ENCODE measurements at places on chromosomes 16 and 17.

DNA sequence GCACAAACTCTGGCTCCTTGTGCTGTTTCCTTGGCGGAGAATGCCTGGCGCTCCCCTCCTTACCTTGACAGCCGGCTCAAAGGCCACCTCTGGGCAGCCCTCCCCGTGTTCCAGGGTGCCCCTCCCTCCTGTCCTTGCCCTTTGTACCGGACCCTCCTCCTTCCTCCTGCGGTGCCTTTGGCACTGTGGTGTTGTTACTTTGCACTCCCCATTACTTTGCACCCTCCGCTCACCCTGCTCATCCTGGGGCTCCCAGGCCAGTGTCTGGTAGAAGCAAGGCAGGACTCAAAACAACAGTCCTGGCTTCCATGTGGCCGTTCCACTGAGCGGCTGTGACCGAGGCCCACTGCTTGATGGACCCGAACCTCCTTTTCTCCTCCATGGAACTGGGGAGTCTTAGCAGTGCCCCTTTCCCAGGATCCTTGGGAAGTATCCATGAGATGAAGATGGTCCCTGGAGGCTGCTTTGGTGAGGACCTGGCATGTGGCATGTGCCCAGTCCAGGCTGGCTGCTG lies 147.8 kb downstream of the CMIP start:
- DNase-seq: no peak

DNA sequence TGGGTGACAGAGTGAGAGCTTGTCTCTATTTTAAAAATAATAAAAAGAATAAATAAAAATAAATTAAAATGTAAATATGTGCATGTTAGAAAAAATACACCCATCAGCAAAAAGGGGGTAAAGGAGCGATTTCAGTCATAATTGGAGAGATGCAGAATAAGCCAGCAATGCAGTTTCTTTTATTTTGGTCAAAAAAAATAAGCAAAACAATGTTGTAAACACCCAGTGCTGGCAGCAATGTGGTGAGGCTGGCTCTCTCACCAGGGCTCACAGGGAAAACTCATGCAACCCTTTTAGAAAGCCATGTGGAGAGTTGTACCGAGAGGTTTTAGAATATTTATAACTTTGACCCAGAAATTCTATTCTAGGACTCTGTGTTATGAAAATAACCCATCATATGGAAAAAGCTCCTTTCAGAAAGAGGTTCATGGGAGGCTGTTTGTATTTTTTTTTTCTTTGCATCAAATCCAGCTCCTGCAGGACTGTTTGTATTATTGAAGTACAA lies 8.5 kb downstream of the STH start:
- DNase-seq: no peak

- DNase-seq: no peak
Measured at GRCh38 chr17:885971-886571, 93.5 kb downstream of the NXN start.

- no peak for DNase-seq
Measured at GRCh38 chr17:81434072-81434471, 38.8 kb downstream of the BAHCC1 start.

DNA sequence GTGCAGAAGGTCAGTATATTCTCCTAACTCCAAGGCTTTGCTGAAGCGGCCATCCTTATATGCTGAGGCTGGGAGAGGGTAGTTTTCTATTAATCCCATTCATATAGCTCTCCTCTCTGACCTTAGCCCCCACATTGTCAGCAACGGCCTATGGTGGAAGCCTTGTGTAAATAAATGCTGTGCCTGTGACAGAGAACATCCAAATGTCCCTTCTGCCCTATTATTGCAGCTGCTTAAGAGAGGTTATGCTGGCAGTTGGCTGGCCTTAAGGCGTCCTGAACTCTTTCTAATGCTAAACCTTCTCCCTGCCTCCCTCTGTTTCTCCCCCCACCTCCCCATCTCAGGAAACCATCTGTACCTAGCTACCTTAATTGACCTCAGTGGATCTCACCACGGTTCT lies 53.6 kb downstream of the ARHGAP44 start:
- no peak for DNase-seq

GRCh38 chr16:68355447-68356248 lies 44.8 kb downstream of the PRMT7 start:
- DNase-seq: no peak

- no peak for DNase-seq
Measured at GRCh38 chr16:8622315-8622656, 788 bp downstream of the METTL22 start.

- DNase-seq: no peak
Measured at GRCh38 chr17:47232465-47232864, 21.2 kb upstream of the ITGB3 start.

- no peak for DNase-seq
Measured at GRCh38 chr16:57518520-57518919, 17.9 kb downstream of the CCDC102A start.

DNA sequence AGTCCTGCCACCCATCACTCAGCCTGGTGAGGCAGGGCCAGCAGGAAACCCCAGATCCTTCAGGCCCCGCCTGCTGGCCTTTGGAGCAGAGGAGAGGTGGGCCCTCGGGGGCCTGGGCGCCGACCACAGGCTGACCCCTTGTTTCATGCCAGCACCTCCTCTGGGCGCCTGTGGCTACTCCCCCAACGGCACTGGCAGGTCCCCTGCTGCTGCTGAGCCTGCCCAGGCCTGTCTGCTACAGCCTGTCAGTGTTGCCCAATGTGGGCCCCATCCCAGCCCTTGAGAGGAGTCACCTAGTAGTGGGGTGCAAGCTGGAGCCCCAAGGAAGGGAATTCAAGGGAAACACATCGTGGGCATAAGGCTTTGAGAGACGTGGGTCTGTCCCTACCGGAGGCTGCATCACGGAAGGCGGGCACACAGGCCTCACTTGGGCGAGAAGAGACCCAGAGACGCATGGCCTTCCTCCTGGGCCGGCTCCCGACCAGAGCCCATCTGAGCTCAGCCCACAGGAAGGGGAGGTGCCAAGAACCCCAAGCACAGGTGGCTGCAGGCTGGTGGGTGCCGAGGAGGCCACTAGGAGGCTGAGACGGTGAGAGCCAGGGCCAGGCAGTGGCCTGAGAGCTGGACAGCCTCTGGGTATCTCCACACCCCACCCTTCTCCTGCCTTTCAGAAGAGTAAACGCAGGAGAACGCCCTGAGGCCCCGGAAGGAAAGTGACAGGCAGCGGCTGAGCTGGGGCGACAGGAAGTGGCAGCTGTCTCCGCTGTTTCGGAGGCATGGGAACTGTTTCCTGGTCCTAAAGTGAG lies 8.0 kb upstream of the FASN start:
- DNase-seq: no peak

GRCh38 chr16:81447383-81448101 lies 2.9 kb downstream of the CMIP start:
- DNase-seq: no peak

DNA sequence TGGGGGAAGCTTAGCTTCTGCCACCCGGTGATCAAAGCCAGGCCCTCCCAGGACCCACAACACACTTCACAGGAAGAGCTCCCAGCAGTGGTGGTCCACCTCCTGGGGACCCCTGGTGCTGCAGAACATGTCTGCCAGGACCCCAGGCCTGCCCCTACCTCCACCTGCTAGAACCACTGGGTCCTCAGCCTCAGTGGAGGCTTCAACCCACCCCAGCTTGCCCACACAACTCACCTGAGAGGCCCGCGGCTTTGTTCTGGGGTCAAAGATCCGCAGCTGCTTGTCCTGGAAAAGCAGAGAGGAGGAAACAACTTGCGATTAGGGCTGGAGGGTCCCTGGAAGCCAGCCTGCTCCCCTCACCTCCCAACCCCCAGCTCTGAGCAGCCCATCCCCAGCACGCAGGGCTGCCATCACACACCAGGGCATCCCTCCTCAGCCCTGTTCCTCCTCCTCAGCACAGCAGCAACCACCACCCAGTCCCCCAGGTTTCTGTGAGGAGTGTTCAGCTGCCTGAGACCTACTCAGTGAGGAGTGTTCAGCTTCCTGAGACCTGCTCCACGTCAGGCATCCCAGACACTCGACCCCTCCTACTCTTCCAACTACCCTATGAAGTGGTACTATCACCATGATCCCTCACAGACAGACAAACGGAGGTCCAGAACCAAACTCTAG lies 21.2 kb downstream of the CORO7 start:
- DNase-seq: no peak

GRCh38 chr17:73192206-73192893 lies 505 bp upstream of the COG1 start:
- DNase-seq: peak; percentile 41

DNA sequence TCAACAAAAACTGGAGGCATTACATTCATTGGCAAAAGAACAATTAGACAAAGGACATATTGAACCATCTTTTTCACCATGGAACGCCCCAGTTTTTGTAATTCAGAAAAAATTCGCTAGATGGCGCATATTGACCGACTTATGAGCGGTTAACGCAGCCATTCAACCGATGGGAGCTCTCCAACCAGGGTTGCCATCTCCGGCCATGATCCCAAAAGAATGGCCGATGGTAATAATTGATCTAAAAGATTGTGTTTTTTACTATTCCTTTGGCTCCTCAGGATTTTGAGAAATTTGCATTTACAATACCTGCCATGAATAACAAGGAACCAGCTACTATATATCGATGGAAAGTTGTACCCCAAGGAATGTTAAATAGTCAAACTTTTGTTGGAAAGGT lies 21.4 kb downstream of the ALOX15B start:
- peak; percentile 42 for DNase-seq

- DNase-seq: no peak
Measured at GRCh38 chr17:4313221-4314114, 49.7 kb upstream of the ANKFY1 start.

DNA sequence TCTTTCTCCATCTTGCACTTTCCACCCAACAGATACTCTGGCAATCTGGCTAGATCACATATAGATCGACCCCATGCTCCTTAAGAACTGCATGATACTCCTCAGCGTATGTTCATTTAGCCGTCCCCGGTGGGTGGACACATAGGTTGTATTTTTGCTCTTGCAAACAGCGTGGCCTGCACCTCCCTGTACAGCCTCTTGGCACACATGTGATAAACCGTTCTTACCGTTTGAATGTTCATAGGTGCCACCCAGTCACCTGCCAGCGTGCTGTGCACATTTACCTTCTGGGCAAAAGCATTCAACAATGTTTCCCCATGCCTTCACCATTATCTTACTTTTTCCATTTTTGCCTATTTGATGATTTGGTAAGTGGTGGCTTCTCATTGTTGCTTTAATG lies 6.2 kb downstream of the TNP2 start:
- no peak for DNase-seq

GRCh38 chr16:84703681-84704080 lies 3.9 kb downstream of the USP10 start:
- DNase-seq: no peak

DNA sequence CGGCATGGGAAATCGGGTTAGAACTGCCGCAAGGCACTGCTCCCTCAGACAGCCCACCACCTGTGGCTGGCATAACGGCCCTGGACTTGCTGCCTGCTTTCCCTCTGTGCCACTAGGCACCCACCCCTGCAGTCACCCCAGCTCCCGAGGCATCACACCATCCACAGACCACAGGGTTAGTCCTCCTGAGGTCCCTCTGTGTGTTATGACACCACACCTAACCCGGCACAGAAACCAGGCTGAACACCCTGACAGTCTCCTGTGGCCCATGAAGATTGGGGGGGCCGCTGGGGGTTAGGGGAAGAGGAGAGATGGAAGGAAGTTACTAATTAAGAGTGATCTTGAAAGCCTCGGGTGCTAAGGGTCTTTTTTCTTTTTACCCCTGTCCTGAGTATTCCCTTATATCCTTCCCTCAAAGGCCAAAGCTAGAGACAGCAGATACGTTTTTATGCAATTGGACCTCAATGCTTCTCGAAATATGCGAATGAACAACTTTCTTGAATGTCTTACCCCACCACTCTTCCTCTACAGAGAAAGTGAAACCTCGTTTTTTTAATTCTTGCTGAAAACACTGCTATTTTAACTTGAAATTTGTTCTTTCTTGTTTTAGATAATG lies 7.0 kb downstream of the CYTH1 start:
- peak; percentile 35 for DNase-seq

GRCh38 chr16:84313921-84314320 lies 19.2 kb downstream of the WFDC1 start:
- DNase-seq: no peak

DNA sequence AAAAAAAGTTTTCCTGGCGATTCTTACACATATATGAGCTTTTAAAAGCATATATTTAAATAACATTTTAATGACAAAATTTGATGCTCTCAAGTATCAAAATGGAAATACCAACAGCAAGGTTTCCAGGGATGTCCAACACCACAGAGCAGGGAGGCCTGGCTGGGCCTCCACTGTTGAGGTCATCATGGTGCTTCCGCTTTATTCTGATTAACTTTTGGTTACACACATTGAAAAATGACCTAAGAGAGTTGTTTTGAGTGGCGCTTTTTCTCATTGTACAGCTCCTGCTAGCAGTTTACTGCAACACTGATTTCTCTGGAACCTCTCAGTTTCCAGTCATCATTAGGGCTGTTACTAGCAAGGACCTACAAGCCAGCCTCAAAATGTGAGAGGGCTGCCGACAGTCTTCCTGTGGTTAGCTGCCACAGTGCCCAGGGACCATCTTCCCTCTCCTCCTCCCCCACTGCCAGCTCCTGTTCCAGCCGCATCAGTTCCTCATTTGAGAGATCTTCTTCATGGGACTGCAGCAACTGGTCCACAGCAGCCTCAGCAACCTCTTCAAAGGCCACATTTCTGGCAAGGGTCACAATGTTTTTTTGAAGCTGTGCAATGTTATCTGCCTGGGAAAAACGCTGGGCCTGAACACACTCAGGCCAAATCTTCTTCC lies 21.3 kb downstream of the DEF8 start:
- DNase-seq: no peak

DNA sequence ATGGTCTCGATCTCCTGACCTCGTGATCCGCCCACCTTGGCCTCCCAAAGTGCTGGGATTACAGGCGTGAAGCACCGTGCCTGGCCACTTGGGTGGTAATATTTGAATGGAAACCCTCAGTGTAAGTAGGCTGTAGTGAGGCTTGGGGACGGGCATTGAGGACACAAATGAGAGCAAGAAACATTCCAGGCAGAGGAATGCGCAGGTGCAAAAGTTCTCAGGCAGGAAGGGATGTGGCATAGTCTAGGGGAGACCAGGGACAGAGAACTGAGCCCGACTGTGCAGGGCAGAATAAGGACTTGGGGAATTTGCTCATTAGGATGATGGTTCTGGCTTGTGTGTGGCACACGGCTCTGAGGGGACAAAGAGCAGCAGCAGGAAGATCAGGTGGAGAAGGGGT lies 54.8 kb downstream of the GRB2 start:
- no peak for DNase-seq

- DNase-seq: no peak
Measured at GRCh38 chr16:64880994-64881393, 240.9 kb downstream of the CDH11 start.

DNA sequence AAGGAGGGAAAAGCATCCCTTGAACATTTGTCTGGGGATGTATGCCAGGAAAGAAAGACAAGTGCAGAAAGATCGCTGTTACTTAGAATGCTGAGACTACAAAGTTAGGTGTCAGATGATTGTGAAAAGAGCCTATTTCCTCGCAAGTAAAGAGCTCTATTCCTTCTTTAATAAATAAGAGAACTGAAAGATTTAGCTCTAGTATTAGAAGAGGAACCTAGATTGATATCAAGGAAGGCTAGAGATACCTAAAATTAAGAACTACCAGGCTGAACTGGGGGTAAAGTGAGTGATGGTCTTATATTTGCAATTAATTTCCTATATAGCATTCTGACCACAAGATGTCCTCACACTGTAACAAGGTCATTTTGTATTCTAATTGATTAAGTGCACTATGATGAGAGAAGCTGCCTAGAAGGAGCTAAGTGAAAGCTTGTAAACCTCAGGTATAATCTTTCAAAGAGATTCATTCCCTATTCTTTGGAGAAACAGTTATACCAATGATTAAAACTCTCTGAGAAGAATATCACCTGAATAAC lies 62.3 kb downstream of the SSH2 start:
- no peak for DNase-seq
